ENCODE measurements at places on chromosomes 5 and 9.

GRCh38 chr5:33891788-33892619 is at the start of gene ADAMTS12:
TSS of gene ADAMTS12 (minus strand) at chr5:33891990. CDS start at chr5:33891856, 134 bp downstream.
- DNase-seq: no peak

DNA sequence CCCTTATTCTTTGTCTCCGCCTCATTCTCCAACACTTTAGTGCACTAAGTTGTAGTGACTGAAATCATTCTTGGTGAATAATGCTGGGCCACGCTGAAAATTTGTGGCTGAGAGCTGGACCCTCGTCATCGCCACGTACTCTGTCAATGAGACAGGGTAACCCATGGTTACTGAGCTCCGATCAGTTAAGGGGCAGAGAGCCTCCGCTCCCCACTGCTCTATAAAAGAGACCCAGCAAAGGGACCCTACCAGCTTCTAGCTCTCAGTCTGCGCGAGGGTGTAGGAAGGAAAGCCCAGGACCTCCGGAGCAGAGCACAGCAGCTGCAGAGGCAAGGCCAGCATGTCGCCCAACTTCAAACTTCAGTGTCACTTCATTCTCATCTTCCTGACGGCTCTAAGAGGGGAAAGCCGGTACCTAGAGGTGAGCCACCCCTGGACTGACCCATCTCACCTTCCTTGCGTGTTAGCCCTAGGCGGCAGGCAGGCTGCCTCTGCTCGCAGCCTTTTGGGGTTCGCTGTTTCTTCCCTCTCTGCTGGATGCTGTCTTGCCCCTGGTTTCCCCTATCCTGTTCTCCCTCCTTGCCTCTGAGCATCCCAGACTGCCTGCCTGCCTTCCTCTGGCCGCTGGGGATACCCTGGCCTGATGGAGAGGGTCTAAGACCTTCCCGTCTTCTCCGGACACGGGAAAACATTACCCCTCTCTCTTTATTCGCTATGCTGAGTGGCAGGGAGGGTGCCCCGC is at the start of gene CRHBP:
CRHBP (plus strand) TSS at position 251 of the 742 bp plus-strand sequence; CDS start at position 341, 90 bp downstream.
- no peak for DNase-seq

GRCh38 chr9:15400281-15400941 is 22.3 kb upstream of the SNAPC3 start:
- no peak for DNase-seq

- DNase-seq: no peak
These were observed 70.8 kb downstream of the ERAP1 start for GRCh38 chr5:96736937-96737336.

DNA sequence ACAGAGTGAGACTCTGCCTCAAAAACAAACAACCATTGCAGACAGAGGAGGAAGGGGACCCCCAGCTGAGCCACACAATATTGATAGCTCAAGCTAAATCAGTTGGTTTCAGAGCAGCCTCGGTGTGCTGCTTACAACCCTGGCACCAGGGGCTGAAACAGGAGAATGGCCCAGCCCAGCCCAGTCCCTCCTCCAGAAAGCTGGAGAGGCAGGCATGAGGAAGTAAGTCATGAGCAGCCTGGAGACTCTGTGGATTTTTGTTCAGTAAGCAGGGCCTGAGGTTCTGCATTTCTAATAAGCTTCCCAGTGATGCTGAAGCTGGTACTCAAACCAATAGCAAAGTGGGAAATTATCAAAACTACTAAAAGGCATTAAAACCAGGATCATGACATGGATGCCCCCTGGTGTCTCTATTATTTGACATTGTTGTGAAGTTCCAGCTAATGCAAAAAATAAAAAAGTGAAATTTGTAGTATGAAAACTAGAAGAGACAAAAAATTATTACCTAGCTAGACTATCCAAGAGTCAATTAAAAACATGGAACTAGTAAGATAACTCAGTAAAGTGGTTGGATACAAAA is 14.2 kb downstream of the PRRT1B start:
- no peak for DNase-seq

GRCh38 chr5:125874717-125875116 is 548.5 kb upstream of the GRAMD2B start:
- no peak for DNase-seq

DNA sequence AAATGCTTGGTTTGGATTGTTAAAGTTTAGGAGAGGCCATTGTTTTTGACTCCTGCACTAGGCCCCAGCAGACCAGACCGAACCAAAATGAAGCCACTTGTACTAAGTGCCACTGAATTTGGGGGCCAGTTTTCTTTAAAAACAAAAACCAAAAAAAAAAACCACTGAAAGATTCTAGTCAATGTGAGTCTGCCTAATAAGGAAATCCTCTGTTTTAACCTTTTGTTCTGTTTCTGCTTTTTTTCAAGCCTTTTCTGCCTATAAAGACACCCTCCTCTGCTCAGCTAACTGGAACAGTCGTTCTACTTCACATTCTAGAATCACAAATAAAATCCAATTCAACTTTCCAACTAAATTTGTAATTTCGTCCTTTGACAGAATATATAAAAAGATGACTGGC is 64.9 kb downstream of the SERINC5 start:
- DNase-seq: no peak

- no peak for DNase-seq
These were observed 94.1 kb upstream of the ITGA2 start for GRCh38 chr5:52895075-52895474.

All from CD4-positive, alpha-beta T cell treated with Interleukin-6 at 100 ng/mL for 8 hours (primary cell).